ENCODE measurements at places on chromosomes 6 and 20.
A peak's percentile ranks its signal among the peaks of the same experiment; 100 is the strongest.

DNA sequence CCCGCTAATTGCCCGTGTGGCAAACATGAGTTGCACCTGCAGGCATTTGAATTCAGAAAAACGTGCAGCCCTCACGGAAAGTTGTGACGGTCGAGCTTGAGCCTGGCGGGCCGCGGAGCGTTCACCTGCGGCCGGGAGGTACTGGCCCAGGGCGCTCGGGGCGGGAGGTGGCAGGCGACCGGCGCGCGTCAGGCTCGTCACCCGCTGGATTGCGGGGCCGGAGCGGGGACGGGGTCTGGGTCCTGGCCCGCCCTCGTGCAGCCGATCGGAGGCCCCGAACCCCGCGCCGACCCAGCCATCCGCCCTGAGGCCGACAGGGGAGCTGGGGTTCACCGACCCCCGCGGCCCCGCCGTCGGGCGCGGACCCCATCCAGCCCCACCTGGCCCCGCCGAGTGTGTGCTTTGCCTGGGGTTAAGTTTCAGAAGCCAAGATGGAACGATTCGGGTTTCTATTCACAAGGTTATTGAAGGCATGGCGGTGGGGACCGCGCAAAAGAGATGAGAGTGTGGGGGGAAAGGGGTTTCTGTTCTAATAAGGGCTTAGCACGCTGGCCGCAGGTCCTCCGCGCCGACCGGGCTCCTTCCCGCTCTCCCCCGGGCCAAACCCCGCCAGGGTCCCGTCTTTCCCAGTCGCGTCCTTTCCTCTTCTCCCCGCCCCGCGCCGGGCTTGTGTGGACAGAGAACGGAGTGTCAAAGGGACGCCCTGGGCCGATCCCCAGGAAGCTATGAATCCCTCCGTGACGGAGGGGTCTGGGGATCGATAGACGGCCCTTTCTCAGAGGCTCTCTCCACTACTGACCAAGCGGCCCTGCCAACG lies 1.6 kb upstream of the HEY2 start:
- no peak for DNase-seq

GRCh38 chr6:56144538-56145324 lies 102.6 kb downstream of the COL21A1 start:
- peak; percentile 70 for DNase-seq

- no peak for DNase-seq
Observed at GRCh38 chr20:1298888-1299511, 29.9 kb downstream of the SDCBP2 start.

GRCh38 chr6:106163446-106163965 lies 77.4 kb downstream of the PRDM1 start:
- peak; percentile 77 for DNase-seq

GRCh38 chr6:107114926-107115694 lies at the start of gene BEND3:
Gene BEND3, minus strand, starts transcription at chr6:107115515. Its CDS starts 16,230 bp downstream, at chr6:107099285.
- peak; percentile 16 for DNase-seq

DNA sequence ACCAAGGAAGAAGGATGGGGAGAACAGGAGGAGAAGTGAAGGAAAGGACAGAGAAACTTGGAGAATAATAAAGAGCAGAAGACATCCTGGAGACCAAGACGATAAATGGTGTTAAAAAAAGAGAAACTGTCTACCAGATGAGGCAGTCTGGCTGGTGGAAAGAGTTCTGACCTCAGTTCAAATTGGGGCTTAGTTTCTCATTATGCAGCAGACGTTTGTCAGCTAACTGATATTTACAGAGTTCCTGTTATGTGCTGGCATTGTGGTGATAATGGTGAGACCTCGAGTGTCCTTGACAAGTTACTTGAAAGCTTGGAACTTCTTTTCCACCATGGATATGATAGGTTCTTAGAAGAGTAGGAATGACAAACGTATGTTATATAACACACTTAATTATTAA lies 142.7 kb downstream of the LRRC1 start:
- no peak for DNase-seq

- DNase-seq: peak; percentile 29
Observed at GRCh38 chr6:134331256-134331655, 13.3 kb upstream of the SGK1 start.

DNA sequence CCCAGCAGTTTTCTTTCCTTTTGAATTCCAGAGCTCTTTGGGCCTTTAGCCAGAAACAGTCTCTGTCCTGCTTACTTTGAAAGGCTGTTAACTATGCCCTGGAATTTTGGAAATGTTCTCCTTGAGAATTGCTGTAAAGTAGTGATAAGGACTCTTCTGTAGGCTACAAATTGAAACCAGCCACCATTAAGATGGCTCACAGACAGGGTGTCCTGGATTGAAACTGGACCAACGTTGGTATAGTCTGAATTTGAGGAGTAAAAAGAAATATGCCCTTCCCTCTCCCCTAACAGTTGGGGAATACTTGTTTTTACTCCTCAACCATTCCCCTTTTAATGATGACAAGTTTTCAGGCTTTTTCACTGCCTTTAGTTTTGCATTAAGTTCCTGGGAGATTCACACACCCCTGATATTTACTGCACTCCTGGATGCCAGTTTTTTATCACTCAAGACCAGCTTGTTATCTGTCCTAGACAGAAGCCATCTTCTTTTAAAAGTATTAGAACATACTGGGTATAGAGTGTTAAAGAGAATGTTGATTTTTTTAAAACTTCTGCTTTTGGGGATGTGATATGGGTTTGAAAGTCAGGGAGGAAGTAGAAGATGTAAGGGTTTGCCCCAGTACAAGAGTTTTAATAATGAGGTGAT lies 21.9 kb downstream of the TOP1 start:
- DNase-seq: no peak

- DNase-seq: peak; percentile 78
Observed at GRCh38 chr6:2999618-3000557, at the start of gene NQO2. Gene NQO2, plus strand, starts transcription at chr6:2999894. Its CDS starts 6,659 bp downstream, at chr6:3006553.

DNA sequence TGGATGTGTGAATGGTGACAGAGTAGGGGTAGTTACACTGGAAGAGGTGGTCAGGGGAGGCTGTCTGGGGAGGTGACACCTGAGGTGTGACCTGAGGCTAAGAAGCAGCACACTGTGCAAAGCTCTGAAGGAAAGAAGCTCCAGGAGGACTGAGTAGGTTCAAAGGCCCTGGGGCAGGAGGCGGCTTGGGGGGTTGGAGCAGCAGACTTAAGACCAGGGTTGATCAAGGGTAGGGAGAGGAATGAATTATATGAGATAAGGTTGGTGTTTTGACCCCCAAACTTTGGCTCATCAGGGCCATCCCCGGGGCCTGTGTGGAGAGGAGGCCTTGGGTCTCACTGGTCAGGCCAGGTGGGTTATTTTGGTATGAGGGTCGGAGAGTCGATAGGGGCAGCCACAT lies 166.1 kb downstream of the GRM4 start:
- DNase-seq: no peak

DNA sequence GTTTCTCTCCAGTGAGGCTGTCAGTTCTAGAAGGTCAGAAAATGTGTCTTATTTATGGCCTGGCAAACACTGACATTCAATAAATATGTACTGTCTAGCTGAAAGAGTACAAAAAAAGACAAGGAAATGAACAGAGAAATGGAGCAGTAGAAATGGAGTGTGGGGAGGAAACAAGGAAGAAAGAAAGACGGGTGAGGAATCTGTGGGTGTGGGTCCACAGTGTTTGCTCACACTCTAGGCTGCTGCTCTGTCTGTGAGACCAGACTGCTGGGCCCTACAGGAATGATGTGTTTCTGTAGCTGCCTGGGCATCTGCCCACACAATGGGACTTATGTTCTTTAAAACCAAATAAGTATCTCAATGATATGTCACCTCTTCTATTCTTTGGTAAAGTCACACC lies 114.2 kb downstream of the MOXD1 start:
- no peak for DNase-seq

GRCh38 chr20:46057856-46058598 lies 29.0 kb downstream of the SLC12A5 start:
- peak; percentile 57 for DNase-seq

DNA sequence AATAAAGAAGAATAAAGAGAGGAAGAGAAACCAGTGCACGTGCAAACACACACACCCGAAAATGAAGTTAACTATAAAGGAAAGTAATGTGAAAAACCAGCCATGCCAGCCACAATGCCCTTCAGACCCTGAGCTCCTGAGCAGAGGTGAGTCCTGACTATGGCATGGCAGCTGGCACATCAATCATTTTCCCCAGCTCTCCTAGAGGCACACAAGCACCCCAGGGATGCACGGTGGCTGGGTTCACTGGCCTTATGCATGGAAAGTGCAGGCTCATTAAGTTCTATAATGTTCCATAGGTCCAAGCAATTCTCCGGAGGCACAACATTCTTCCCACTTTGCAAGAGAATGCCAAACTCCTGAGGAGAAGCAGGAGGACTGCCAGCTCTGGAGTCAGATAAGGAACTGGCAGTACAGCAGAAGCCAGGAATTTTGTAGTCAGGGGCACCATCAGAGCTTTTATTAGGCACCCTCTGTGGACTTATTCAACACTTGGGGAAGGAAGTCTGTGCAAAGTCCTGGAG lies 175.0 kb upstream of the PRDM1 start:
- DNase-seq: no peak

GRCh38 chr20:52270696-52271095 lies 79.1 kb upstream of the ZFP64 start:
- DNase-seq: no peak

- DNase-seq: no peak
Observed at GRCh38 chr6:133918208-133918930, 29.5 kb downstream of the TCF21 start.

GRCh38 chr20:62550087-62550632 lies 74.4 kb upstream of the GATA5 start:
- DNase-seq: no peak

- DNase-seq: no peak
Observed at GRCh38 chr20:44110816-44111568, 76.0 kb downstream of the JPH2 start.

DNA sequence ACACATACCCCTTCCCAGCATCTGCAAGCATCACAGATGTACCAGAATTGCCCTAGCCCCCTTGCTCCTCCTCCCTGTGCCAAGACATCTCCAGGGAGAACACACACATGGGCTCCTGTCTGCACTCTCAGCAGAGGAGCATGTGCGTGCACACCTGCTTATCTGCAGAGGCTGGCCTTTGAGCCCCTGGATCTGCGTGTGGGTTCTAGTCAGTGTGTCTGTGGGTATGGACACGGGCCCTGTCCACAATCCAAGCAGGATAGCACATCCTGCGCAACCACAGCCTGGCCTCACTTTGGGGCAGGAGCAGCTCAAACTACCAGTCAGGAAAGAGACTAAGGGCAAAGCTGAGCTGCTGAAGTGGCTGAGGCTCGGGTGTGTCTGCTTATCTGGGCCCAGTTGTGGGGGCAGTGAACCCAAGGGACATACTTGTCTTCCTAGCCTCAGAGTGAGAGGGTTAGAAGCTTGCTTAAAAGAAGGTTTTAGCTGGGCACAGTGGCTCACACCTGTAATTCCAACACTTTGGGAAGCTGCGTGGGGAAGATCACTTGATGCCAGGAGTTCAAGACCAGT lies 41.0 kb downstream of the HM13 start:
- no peak for DNase-seq

DNA sequence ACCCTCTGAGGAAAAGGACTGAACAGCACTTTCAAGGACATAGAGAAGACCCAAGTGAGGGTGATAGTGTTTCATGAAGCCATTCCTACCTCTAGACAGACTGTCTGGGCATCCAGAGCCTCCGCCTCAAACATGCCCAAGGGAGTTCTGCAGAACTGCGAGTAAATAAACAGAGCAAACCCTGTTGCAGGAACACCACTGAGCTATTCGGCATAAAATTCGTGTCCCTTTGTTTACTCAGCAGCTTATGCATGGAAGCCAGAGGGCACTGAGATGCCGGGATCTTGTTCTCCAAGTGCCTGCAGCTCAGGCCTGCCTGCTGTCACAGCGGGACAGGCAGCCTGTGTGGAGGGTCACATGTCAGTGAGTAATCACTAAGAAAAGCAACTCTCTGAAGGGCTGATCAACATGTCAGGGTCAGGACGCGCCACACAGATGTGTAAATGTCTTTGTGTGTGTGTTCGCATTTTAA lies 164.9 kb upstream of the HEY2 start:
- DNase-seq: peak; percentile 27

DNA sequence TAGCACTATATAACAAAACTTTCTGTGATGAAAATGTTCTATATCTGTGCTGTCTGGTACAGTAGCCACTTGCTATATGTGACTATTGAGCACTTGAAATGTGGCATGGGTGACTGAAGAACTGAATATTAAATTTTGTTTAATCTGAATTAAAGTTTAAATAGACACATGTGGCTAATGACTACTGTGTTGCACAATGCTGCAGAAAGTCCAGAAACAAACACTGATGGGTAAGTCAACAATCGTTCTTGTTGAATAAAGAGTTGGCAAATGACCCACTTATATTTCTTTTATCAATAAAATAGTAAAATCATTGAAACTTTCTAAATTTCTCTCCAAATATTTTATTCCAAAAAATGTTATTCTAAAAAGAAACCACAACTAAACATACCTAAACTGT lies 81.8 kb downstream of the PROKR2 start:
- DNase-seq: no peak

GRCh38 chr20:51326201-51326819 lies 216.2 kb downstream of the NFATC2 start:
- peak; percentile 80 for DNase-seq

GRCh38 chr6:170147832-170148708 lies 142.8 kb downstream of the DLL1 start:
- DNase-seq: no peak

- no peak for DNase-seq
Observed at GRCh38 chr20:37480919-37481318, 40.1 kb upstream of the NNAT start.

DNA sequence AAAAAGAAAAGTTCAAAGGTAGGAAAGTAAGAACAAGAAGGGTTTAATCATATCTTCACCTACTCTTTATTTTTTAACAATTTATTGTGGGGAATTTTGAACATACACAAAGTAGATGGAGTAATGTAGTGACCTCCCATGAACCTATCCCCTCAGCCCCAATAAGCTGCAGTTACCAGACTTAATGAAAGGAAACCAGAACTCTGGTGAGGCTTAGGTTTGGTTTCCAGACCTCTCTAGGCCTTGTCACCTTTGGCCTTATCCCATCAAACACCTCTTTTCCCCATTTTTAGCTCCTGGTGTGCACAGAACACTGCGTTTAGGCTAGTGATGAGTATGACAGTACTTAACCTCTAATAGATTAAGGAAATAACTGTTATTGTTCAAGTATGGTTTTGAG lies 42.0 kb downstream of the CBFA2T2 start:
- no peak for DNase-seq

GRCh38 chr6:165060720-165061119 lies 248.7 kb downstream of the C6orf118 start:
- no peak for DNase-seq

DNA sequence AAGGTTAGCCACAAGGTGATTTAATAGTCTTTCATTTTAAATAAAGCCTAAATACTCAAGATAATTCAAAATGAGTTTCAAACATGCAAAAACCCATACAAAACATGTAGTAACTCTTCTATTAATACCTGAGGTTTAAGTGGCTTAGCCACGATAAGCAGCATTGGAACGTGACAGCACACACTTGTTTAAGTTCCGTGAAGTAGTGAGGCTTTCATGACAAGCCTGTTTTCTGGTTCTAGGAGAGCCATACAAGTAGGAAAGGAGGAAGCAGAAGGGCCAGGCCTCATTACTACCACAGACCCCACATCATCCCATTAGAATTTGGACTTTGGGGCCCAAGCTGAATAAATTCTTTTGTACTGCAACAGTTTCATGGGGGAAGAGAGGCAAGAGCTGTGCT lies 54.3 kb upstream of the PRND start:
- DNase-seq: no peak

- no peak for DNase-seq
Observed at GRCh38 chr6:44216677-44217331, at the start of gene MYMX. Gene MYMX, plus strand, starts transcription at chr6:44216926. Its CDS starts 546 bp downstream, at chr6:44217472.
